CD8-positive, alpha-beta memory T cell (primary cell): ENCODE measurements at places on chromosomes 11 and 22. TPM values are rescaled to one million over a fixed set of nuclear protein-coding genes. Genes with fewer than 3 reads are reported as not detected.

The AIFM3 gene
- total RNA-seq = 0.33 TPM

The VSIG2 gene
- total RNA-seq = 0.40 TPM

The PKP3 gene
- not detected for total RNA-seq

The SPTBN2 gene
- total RNA-seq = 0.84 TPM

The LIN7C gene
- 27.4 TPM for total RNA-seq

The ARHGAP8 gene
- total RNA-seq = 0.42 TPM

- H3K36me3 ChIP-seq = peaks cover 3% of the 10 kb centered on the region
- peak overlapping the region; percentile 93 for H3K27ac ChIP-seq
- peak overlapping the region; percentile 86 for H3K4me3 ChIP-seq
Measured at GRCh38 chr11:93784935-93785360, 866 bp downstream of the MED17 start.

DNA sequence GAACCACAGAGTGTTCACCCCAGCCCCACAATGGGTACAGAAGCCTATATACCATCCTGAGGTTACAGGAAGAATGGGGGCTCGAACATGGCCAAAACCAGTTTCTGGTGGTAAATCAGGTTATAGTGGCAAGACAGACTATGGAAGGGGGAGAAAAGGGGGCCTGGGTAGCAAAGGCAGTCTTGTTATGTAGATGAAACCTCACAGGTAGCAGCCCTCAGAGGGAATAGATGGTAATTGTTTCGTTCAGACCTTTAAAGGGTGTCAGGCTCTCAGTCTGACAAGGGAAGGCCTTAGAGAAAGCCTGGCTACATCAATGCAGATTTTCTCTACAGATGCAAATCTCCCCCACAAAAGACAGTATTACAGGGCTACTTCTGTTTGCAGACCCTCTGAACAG, 3.4 kb downstream of the CAPN1 start:
- no peak overlapping the region for H3K4me3 ChIP-seq
- no peak overlapping the region for H3K27ac ChIP-seq
- peaks cover 20% of the 10 kb centered on the region for H3K4me1 ChIP-seq
- DNase-seq = no peak

- no peaks in the 10 kb centered on the region for H3K36me3 ChIP-seq
- H3K4me1 ChIP-seq = no peaks in the 10 kb centered on the region
- DNase-seq = no peak
- H3K27me3 ChIP-seq = no peaks in the 10 kb centered on the region
- no peak overlapping the region for H3K27ac ChIP-seq
- H3K4me3 ChIP-seq = no peak overlapping the region
Measured at GRCh38 chr11:133235381-133235780, 296.9 kb downstream of the OPCML start.

GRCh38 chr22:22474733-22475132, 33.8 kb downstream of the ZNF280B start:
- H3K4me3 ChIP-seq = no peak overlapping the region
- H3K27ac ChIP-seq = no peak overlapping the region
- no peaks in the 10 kb centered on the region for H3K27me3 ChIP-seq
- no peak for DNase-seq
- no peaks in the 10 kb centered on the region for H3K4me1 ChIP-seq
- no peaks in the 10 kb centered on the region for H3K36me3 ChIP-seq

DNA sequence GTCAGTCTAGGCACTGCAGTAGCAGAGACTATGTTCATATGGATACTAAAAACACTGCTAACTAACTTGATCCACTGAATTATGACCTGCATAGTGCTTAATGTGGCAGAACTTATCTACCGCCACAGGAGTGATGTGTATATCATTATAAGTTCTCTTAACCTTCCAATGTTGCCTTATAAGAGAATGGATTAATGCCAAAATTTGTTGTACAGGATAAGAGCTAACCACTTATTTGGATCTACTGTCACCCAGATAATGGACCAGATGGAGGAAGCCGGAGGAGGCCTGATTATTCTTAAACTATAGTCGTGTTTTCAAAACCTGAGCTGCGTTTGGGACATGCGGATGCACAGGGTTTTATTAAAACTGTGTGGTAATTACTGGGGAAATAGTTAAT, 1.9 kb upstream of the OR51B4 start:
- H3K27ac ChIP-seq = no peak overlapping the region
- no peak for DNase-seq
- H3K4me3 ChIP-seq = no peak overlapping the region
- H3K36me3 ChIP-seq = no peaks in the 10 kb centered on the region

DNA sequence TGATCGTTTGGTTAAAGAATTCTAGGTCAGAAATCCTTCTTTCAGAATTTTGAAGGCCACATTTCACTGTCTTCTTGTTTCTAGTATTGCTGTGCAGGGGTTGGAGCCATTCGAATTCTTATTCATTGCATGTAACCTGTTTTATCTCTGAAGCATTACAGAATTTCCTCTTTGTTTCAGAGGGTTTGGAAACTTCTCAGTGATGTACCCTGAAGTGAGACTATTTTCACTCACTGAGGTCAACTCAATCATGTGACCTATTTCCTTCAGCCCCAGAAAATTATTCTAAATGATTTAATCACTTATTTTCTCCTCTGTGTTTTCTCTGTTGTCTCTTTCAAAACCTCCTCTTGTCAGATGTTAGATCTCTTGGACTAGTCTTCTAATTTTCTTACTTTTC, 147.8 kb downstream of the ENTHD1 start:
- no peak overlapping the region for H3K4me3 ChIP-seq
- H3K27me3 ChIP-seq = no peaks in the 10 kb centered on the region
- H3K4me1 ChIP-seq = peaks cover 17% of the 10 kb centered on the region
- no peaks in the 10 kb centered on the region for H3K36me3 ChIP-seq

GRCh38 chr11:69156235-69156639, 502 bp downstream of the SMIM38 start:
- H3K36me3 ChIP-seq = no peaks in the 10 kb centered on the region
- H3K4me1 ChIP-seq = no peaks in the 10 kb centered on the region
- H3K27me3 ChIP-seq = no peaks in the 10 kb centered on the region
- H3K4me3 ChIP-seq = no peak overlapping the region
- H3K27ac ChIP-seq = no peak overlapping the region
- no peak for DNase-seq

DNA sequence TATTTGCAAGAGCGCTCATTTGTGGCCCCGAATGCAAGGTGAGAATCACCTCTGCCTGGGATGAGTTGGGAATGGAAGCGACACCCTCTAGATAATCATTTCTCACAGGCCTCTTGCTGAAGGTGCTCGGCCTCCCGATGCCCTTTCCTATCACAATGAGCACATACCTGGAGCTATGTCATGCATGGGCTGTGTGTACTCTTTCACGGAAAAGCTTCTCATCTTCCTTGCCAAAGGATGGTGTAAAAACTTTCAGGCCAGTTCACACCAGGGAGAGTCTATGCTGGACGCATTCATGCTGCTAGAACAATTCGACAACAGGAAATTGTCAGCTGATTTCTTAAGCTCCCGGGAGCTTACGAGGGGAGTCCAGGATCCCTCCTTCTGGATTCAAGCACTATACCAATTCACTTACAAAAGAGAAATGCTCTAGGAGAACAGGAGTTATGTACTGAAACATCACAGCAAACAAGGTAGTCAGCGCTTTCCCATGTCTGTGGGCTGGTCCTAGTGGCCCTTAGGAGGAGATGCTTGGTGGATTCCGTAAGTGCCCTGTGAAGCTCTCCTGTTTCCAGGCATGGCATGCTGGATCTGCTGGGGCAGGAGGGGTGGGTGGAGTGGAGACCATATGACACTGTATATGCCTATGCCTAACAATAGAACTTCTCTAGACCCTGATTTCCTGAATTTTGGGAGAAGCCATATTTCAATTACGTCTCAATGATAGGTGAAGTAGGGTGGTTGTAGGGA, 53.1 kb upstream of the B3GAT1 start:
- no peak for DNase-seq
- H3K4me3 ChIP-seq = no peak overlapping the region
- H3K27ac ChIP-seq = no peak overlapping the region
- H3K4me1 ChIP-seq = no peaks in the 10 kb centered on the region
- no peaks in the 10 kb centered on the region for H3K36me3 ChIP-seq
